ENCODE measurements at places on chromosomes 7 and 10.

DNA sequence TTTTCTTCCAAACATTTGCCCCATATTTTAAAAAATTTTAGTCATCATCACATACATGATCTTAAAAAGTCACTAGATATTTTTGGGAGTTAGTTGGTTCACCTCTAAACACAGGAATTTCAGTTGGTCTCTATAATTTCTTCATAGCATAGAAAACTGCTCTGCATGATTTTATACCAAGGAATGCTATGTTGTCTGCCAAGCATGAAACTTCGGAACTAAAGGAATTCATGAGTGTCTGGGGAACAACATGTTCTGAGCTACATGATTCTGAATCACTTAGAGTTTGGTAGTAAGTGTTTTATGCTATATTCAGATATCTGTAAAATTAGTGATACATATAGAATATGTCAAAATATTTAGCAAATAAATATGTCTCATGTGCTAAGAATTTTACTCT is 957.8 kb downstream of the GATA3 start:
- no peak for DNase-seq

- DNase-seq: peak; percentile 1
Observed at GRCh38 chr10:10786109-10787090, 231.3 kb upstream of the CELF2 start.

DNA sequence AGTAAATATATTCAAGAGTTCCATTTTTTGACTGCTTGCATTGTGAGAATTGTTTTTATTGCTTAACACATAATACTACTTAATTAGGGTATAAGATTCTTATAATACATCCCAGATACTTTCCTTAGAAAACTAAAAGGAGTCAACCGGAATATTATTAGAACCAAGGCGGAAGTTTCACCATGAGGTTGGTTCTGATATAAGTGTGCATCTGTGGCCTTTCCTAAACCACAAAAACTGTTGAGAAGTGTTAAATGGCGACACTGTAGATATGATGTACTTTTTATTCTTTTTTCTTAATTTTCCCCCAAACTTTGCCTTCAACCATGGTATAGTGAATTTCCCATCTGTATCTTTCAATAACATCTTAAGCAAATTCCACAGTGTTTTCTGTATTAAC is 32.3 kb upstream of the INHBA start:
- no peak for DNase-seq

DNA sequence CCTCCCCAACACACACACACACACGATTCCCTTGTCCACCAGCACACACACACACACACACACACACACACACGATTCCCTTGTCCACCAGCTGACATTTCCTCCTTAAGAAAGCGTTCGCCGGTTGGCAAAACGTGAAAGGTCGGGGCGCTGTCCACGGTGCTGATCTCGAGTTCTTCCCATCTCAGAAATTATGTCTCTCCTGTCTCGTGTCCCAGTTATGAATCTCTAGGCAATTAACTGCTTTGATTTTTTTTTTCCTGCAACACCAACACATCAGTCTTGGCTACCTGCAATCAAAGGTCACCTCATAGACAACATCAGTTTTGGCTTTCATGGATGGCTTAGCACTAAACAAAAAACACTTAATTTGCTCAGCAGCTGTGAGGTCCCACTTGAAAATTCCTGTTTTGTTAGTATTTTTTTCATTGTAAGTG is 1.9 kb downstream of the INA start:
- DNase-seq: peak; percentile 65

DNA sequence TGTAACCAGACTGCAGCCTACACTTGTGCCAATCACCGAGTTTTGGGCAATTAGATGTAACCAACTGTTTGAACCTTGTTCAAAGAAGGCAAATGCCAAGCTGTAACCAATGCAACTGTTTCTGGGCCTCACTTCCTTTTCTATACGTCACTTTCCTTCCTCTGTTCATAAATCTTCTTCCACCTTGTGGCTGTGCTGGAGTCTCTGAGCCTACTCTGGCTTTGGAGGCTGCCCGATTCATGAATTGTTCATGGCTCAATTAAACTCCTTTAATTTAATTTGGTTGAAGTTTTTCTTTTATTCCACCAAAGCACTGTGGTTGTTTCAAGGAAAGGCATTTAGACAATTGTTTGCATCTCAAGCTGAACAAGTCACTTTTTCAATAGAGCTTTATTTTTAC is 43.5 kb upstream of the UCN3 start:
- no peak for DNase-seq

GRCh38 chr7:91929463-91929862 is 11.2 kb upstream of the AKAP9 start:
- DNase-seq: no peak

DNA sequence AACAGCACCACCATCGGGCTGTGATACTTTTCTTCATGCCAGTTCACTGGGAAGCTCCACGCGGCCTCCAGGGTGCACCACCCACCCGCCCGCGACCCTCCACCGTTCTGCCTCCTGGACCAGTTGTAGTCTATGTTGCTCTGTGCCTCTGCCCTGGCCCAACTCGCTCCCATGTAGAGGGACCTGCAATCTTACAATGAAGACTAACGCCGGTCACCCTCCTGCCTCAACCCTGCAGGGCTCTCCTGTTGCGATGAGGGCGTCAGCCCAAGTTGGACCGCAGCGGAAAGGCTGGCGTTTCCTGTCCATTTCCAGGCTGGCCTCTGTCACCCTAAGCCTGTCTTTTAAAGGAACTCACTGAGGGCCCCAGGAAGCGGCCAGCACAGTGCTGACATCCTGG is 34.9 kb downstream of the IL15RA start:
- no peak for DNase-seq

DNA sequence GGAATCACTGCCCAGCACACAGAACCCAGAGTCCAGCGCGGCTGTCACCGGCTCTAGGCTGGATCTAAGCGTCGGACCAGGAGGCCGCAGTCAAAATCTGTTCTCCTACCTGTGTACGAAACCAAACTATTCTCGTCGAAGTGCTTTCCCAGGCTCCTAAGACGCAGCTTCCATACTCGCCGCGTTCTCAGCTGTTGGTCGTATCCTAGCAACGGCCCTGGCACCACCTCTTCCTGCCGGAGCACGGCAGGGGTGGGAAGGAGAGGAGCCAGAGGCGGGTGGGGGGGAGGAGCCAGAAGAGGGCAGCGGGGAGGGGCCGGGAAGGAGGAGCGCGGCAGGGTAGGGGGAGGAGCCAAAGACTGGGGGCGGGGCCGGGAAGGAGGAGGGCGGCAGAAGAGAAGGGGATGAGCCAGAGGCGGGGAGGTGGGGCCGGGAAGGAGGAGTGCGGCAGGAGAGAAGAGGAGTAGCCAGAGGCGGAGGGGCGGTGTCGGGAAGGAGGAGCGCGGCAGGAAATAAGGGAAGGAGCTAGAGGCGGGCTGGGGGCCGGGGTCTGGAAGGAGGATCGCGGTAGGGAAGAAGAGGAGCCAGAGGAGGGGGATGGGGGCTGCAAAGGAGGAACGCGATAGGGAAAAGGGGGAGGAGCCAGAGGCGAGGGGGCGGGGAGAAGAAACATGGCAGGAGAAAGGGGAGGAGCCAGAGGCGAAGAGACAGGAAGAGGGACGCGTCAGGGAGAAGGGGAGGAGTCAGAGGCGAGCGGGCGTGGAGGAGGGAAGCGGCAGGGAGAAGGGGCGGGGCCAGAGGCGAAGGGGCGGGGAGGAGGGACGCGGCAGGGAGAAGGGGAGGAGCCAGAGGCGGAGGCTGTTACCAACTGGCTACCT is at the start of gene IQUB:
IQUB (minus strand) TSS at position 213 of the 878 bp plus-strand sequence. CDS start 22,255 bp downstream, outside the sequence.
- DNase-seq: peak; percentile 96
